Naive thymus-derived CD8-positive, alpha-beta T cell (primary cell): ENCODE measurements at places on chromosomes 6 and 20. TPM values are rescaled to one million over a fixed set of nuclear protein-coding genes. Genes with fewer than 3 reads are reported as not detected.

- DNase-seq = no peak
Measured at GRCh38 chr6:85551264-85551663, 42.4 kb downstream of the SNX14 start.

DNA sequence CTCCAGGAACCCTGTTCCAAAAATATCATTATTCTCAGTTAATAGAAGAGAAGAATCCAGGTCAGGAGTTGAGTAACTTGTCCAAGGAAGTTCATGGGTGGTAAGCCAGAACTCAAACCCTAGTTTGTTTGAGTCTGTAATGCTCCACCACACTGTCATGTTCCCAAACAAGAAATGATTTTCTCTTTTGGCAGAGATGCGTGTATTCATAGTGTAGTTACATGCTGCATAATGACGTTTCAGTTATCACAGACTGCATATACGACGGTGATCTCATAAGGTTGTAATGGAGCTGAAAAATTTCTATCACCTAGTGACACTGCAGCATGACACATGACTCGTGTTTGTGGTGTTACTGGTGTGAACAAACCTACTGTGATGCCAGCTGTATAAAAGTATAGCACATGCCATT lies 102.6 kb downstream of the TULP4 start:
- no peak for DNase-seq

HLA-DOB gene
- total RNA-seq = 5.6 TPM

SCGN gene
- not detected for total RNA-seq

COL9A1 gene
- total RNA-seq = not detected

GRCh38 chr6:106630366-106630765 lies 988 bp downstream of the QRSL1 start:
- no peak for DNase-seq

- DNase-seq = no peak
Measured at GRCh38 chr20:19969507-19970255, 47.5 kb upstream of the NAA20 start.

DNA sequence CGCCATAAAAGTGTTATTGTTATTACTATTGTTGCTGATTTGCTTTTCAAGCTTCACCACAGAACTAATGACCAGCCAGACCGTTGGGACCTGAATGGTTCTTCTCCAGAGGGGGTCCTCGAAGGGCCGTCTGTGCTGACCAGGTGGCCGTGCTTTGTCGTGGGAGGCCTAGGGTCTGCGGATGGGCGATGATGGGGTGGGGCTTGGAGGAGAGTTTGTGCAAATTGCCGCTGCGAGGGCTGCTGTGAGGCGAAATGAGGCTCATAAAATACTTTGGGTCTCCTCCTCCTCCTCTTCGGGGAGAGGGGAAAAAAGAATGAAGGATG lies 6.0 kb upstream of the ZBTB22 start:
- no peak for DNase-seq

DNA sequence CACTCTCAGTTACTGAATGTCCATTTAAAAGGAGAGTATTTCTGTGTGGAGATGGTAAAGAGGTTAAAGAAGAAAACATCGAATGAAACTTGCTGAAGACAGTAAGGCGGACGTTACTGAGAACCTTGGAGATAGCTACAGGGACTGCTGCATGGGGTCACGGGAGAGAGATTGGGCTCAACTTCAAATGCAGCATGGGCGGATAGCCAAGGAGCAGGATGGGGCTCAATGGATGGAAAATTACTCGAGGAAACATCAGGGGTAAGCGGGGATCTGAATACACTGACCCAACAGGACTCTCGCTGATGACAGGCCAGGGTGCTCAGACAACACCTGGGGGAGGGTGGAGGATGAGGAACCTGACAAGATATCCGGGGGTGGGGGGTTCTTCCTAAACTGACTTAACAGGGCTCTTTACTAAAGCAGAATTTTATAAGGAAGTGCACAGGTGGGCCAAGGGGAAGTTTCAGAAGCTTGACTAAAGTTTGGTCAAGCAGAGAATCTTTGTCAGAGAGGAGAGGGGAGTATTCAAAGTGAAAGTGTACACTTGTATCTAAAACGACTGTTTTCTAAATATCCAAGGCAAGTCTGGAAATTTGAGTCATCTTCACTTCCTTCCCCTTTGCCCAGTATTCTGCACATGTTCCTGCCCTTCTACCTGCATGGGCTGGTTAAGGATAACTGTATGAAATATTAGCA lies 22.8 kb downstream of the ECT2L start:
- DNase-seq = no peak

DNA sequence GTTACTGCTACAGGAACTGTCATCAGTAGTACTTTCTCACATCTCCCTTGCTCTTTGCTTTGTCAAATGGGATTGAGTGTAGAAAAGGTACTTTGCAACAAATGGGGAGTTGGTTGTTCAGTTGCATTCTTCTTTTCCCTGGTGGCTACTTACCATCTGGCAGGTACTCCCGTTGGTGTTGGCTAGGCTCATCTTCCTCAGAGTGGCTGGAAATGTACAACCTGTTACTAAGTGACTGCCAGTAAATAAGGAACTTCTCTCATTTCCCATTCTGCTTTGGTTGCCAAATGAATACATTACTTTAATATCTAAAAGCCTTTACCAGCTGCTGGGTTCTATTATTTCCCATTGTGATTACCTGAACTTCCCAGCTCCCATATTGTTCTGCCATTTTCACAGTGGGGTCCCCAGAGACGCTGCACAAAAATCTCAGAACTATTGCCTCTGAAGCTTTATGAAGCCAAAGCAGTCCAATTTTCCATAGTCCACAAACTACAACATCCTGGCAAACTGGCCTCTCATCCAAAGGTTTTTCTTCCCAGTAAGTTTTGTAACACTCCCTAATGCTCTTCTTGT lies 229.7 kb upstream of the HTR1E start:
- no peak for DNase-seq

NKX2-2 gene
- total RNA-seq = not detected

DNA sequence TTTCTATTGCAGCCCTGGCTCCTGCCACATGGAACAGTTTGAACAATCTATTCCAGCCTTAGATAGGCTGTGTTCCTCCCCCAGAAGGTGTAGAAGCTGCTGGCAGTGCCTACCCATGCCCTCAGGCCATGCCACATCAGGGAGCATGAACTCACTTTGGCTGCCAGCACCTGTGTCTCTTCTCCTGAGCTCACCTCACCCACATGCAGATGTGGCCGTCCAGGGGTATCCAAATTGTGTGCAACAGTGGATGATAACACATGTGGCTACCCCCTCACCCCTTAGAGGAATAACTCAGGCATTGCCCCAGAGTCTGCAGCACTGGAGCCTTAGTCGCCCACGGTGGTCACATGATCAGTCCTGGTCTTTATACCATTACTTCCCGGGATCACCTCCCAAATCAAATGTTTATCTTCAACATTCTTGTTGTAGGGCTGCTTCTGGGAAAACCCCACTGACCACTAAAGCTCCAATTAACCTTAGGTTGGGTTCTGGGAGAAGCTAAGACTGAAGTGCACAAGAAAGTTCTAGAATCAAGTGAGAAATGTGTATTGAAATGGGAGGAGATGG lies 110.4 kb downstream of the BANF2 start:
- DNase-seq = no peak

DNA sequence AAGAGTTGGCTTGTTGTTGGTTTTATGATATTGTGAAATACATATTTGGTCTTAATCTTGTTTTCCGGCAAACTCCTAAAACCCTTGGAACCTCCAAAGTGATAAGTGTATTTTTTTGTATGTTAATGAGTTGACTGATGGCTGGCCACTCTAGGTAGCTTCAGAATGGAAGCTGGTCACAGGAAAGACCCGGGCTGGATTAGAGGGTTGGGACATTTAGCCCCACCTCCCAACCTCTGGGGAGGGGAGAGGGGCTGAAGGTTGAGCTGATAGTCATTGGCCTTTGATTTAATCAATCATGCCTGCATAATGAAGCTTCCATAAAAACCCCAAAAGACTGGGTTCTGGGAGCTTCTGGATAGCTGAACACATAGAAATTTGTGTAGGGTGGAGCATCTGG lies 42.7 kb downstream of the SASH1 start:
- no peak for DNase-seq
